Endodermal cell (in vitro differentiated cells): ENCODE measurements at places on chromosomes 2 and 18. TPM values are rescaled to one million over a fixed set of nuclear protein-coding genes. Genes with fewer than 3 reads are reported as not detected.
A peak's percentile ranks its signal among the peaks of the same experiment; 100 is the strongest.

DNA sequence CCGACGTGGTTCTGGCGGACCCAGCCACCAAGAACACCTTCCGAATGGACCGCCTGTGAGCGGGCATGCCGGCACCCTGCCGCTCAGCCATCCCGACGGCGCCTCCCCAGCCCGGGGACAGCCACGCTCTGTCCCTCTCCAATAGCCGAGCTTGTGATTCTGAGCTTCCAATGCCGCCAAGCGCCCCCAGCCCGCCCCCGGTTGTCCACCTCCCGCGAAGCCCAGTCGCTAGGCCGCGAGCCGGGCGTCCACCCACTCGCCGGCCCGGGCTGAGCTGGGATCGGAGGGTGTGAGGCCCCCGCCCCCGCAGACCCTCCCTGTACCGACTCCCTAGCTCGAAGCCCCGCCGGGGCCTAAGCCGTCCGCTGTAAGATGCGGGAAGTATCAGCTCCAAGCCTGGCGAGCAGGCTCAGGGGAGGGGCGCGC lies 1195.1 kb upstream of the CHAC2 start:
- no peaks in the 10 kb centered on the region for H3K36me3 ChIP-seq
- no peaks in the 10 kb centered on the region for H3K4me1 ChIP-seq
- no peak for DNase-seq
- H3K27me3 ChIP-seq: no peaks in the 10 kb centered on the region
- H3K4me3 ChIP-seq: no peak overlapping the region
- H3K27ac ChIP-seq: no peak overlapping the region

- no peak overlapping the region for H3K27ac ChIP-seq
- no peaks in the 10 kb centered on the region for H3K4me1 ChIP-seq
- H3K36me3 ChIP-seq: no peaks in the 10 kb centered on the region
- H3K4me3 ChIP-seq: no peak overlapping the region
- H3K27me3 ChIP-seq: no peaks in the 10 kb centered on the region
These were observed 797.8 kb downstream of the CCDC85A start for GRCh38 chr2:56981554-56981953.

GRCh38 chr2:86293612-86294011 lies 43.8 kb downstream of the REEP1 start:
- H3K27ac ChIP-seq: no peak overlapping the region
- H3K27me3 ChIP-seq: peaks cover 40% of the 10 kb centered on the region
- DNase-seq: no peak
- H3K4me3 ChIP-seq: no peak overlapping the region
- H3K36me3 ChIP-seq: no peaks in the 10 kb centered on the region
- H3K4me1 ChIP-seq: no peaks in the 10 kb centered on the region

GRCh38 chr2:216389570-216389969 lies 17.3 kb upstream of the MARCHF4 start:
- H3K36me3 ChIP-seq: no peaks in the 10 kb centered on the region
- no peaks in the 10 kb centered on the region for H3K27me3 ChIP-seq
- H3K27ac ChIP-seq: no peak overlapping the region
- DNase-seq: no peak
- H3K4me3 ChIP-seq: no peak overlapping the region

- H3K36me3 ChIP-seq: peaks cover 85% of the 10 kb centered on the region
- peaks cover 5% of the 10 kb centered on the region for H3K4me1 ChIP-seq
- no peak for DNase-seq
- peak overlapping the region; percentile 10 for H3K27ac ChIP-seq
- no peaks in the 10 kb centered on the region for H3K27me3 ChIP-seq
These were observed 68.9 kb downstream of the PRPF40A start for GRCh38 chr2:152648336-152648735.

GRCh38 chr2:239231231-239232194 lies 169.3 kb downstream of the HDAC4 start:
- H3K36me3 ChIP-seq: no peaks in the 10 kb centered on the region
- DNase-seq: peak; percentile 38
- H3K27ac ChIP-seq: no peak overlapping the region
- peaks cover 12% of the 10 kb centered on the region for H3K4me1 ChIP-seq
- no peak overlapping the region for H3K4me3 ChIP-seq

- no peak for DNase-seq
- no peak overlapping the region for H3K4me3 ChIP-seq
- no peaks in the 10 kb centered on the region for H3K36me3 ChIP-seq
- H3K27me3 ChIP-seq: no peaks in the 10 kb centered on the region
These were observed 16.7 kb downstream of the BCL11A start for GRCh38 chr2:60536746-60537145.

GRCh38 chr2:159546716-159547430 lies 69.5 kb downstream of the BAZ2B start:
- no peaks in the 10 kb centered on the region for H3K27me3 ChIP-seq
- H3K27ac ChIP-seq: no peak overlapping the region
- H3K4me1 ChIP-seq: no peaks in the 10 kb centered on the region
- DNase-seq: no peak
- H3K36me3 ChIP-seq: peaks cover 6% of the 10 kb centered on the region

DNA sequence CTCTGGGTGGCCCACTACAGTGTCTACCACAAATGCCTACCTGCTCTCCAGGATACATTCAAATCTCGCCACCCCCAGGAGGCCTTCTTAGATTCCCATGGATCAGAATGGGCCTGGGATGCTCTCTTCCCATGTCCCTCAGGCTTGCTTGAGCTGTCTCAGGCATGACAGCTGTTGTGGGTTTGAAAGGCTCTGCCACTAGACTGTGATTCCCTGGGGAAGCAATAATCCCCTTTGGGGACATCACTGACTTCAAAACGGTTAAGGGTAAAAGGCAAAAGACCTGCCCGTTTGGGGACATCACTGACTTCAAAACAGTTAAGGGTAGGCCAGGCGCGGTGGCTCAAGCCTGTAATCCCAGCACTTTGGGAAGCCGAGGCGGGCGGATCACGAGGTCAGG lies 35.8 kb upstream of the ZNF516 start:
- no peak overlapping the region for H3K4me3 ChIP-seq
- H3K27ac ChIP-seq: no peak overlapping the region
- peaks cover 5% of the 10 kb centered on the region for H3K27me3 ChIP-seq

DNA sequence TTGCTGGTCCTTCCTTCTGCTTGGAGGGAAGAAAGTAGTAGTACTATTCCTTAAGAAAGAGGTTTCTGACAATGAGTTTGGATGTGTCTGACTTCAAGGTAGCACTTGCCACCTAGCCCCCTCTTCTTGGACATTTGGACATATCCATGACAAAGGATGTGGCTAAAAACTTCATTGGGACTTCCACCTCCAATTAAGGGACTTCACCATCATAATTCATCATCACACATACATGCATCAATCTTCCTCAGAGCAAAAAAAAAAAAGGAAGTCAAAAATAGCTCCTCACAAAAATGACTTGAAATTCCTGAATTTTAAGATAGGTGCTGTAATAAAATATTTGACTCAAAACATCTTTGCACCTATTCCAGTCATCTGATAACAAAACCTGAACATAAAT lies 23.4 kb upstream of the PEX13 start:
- no peak overlapping the region for H3K27ac ChIP-seq
- no peak for DNase-seq
- no peaks in the 10 kb centered on the region for H3K4me1 ChIP-seq

- H3K36me3 ChIP-seq: no peaks in the 10 kb centered on the region
- H3K4me3 ChIP-seq: no peak overlapping the region
- no peaks in the 10 kb centered on the region for H3K27me3 ChIP-seq
- DNase-seq: no peak
- no peaks in the 10 kb centered on the region for H3K4me1 ChIP-seq
- H3K27ac ChIP-seq: no peak overlapping the region
These were observed 159.0 kb downstream of the METTL4 start for GRCh38 chr18:2412281-2412680.

- no peaks in the 10 kb centered on the region for H3K4me1 ChIP-seq
- no peaks in the 10 kb centered on the region for H3K27me3 ChIP-seq
- DNase-seq: peak; percentile 35
- peaks cover 67% of the 10 kb centered on the region for H3K36me3 ChIP-seq
- H3K4me3 ChIP-seq: no peak overlapping the region
These were observed 67.5 kb downstream of the EMILIN2 start for GRCh38 chr18:2914185-2914880.

DNA sequence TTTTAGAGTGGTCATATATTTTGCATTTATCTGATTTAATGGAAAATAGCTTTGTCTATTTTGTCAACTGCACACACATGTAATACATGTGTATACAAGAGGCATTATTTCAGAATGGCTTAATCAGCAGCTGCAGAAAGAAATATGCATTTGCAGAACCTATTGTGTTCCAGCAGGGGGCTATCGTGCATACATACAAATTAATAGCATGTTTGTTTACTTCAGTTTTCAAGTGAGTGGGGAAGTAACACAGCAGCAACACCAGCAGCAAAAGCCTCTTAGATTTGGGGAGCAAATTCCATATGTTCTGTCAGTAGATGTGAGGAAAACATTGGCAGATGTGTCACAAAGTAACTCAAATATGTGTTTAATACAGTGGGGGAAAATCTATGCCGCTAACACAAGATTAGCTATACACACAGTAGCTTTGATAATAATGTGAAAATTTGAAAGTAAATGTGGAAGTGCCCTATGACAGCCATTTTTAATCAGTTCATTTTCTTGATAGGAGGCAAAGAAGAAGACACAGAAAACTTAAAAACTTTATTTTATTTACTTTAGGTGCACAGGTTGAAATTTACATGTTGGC lies 218.1 kb downstream of the WDR7 start:
- H3K27ac ChIP-seq: no peak overlapping the region
- no peaks in the 10 kb centered on the region for H3K36me3 ChIP-seq
- peaks cover 3% of the 10 kb centered on the region for H3K4me1 ChIP-seq
- no peak overlapping the region for H3K4me3 ChIP-seq
- no peaks in the 10 kb centered on the region for H3K27me3 ChIP-seq

DNA sequence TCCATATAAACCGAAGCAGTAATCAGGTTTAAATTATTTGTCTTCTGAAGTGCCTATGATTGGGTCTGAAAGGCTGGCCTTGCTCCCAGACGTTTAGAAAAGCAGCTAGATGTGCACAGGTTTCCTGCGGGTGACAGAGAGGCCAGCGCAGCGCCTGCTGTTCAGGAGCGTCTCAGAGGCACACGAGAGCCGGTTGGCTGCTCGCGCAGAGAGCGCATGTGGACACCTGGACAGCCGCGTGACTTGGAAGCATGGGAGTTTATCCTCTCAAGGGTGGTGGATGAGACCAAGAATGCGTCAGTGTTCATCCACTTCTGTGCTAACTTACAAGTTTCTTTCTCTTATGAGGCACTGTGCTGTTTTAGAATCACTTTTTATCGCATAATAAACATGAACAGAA lies 303.7 kb downstream of the PTGR3 start:
- no peak overlapping the region for H3K4me3 ChIP-seq
- no peaks in the 10 kb centered on the region for H3K4me1 ChIP-seq
- no peaks in the 10 kb centered on the region for H3K36me3 ChIP-seq
- no peaks in the 10 kb centered on the region for H3K27me3 ChIP-seq

GRCh38 chr18:13530033-13530878 lies 196.1 kb downstream of the FAM210A start:
- peak; percentile 22 for DNase-seq
- H3K4me1 ChIP-seq: no peaks in the 10 kb centered on the region
- no peak overlapping the region for H3K4me3 ChIP-seq
- no peaks in the 10 kb centered on the region for H3K36me3 ChIP-seq

DNA sequence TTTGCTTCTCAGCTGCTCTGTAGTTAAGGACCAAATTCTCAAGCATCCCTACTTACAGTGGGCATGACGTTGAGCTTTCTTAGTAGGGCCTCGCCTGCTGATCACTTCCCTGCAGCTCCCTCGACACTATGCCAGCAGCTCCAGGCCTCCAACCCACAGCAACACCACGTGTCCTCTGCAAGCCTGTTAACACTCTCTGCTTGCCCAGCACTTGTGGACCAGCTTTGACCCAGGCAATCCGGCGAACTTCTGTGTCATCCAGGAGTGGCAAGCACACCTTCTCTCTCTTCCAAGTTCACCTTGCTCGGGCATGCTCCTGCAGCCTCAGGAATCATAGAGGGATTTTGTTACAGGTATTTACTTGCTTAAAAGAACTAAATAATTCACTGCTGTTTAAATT lies 138.6 kb upstream of the FHL2 start:
- no peak overlapping the region for H3K27ac ChIP-seq
- no peaks in the 10 kb centered on the region for H3K4me1 ChIP-seq
- no peaks in the 10 kb centered on the region for H3K27me3 ChIP-seq
- no peak overlapping the region for H3K4me3 ChIP-seq
- H3K36me3 ChIP-seq: no peaks in the 10 kb centered on the region

GRCh38 chr2:73818296-73818695 lies 10.5 kb upstream of the STAMBP start:
- no peak overlapping the region for H3K27ac ChIP-seq
- DNase-seq: no peak

- peak overlapping the region; percentile 7 for H3K4me3 ChIP-seq
- H3K27me3 ChIP-seq: no peaks in the 10 kb centered on the region
- DNase-seq: no peak
- H3K27ac ChIP-seq: no peak overlapping the region
- peaks cover 18% of the 10 kb centered on the region for H3K36me3 ChIP-seq
These were observed 43.4 kb downstream of the CERS6 start for GRCh38 chr2:168499500-168499899.

DNA sequence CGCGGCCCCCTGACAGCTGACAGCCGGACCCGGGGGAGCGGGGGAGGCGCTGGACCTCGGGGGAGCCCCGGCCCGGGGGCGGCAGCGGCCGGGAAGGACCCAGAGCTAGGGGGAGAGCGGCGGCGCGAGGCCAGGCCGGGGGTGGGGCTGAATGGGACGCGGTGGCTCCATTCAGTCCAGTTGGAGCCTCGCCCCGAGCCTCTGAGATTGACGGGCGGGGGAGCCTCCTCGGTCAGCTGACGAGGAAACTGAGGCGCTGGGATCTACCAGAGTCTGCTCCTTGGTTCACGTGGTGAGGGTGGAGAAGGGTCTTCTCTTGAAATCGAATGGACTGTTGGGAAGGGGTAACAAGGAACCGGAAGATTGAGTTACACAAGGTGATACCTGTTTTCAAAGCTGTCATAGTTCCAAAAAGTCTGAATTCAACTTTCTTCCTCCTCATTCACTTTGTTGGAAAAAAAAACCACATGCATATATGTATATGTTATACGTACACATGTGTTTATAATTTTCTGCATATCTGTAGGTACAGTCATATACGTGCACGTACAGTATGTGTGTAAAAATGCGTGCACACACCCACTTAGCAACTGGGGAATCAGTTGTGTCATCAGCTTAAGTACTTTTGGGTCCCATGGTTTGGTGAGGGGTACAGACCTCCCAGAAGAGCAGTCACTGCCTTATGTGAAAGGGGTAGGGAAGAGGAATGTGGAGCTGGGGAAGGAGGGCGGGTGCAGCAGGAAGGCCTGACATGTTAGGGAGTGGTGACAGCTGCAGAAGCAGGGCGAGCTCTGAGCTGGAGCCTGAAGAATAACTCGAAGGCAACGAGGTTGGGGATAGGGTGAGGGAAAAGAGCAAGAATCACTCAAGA lies 628 bp downstream of the PPP1R7 start:
- peaks cover 5% of the 10 kb centered on the region for H3K27me3 ChIP-seq
- no peak for DNase-seq
- H3K36me3 ChIP-seq: peaks cover 6% of the 10 kb centered on the region
- H3K4me3 ChIP-seq: peak overlapping the region; percentile 92
- no peaks in the 10 kb centered on the region for H3K4me1 ChIP-seq

Gene OR6B2
- total RNA-seq: not detected in 2 replicates

Gene RIT2
- 0.81 and 0.90 TPM in 2 replicates for total RNA-seq

Gene APLF
- 8.0 and 8.7 TPM in 2 replicates for total RNA-seq

Gene IL36A
- total RNA-seq: not detected in 2 replicates

Gene MROH2A
- total RNA-seq: not detected in 2 replicates

Gene MYO3B
- 3.5 to 10.9 TPM (median 10.0 TPM) in 3 replicates for total RNA-seq

Gene IL36RN
- total RNA-seq: not detected in 3 replicates

Gene OTOS
- not detected in 3 replicates for total RNA-seq
